ENCODE measurements at places on chromosomes 16 and 17.
A peak's percentile ranks its signal among the peaks of the same experiment; 100 is the strongest.

DNA sequence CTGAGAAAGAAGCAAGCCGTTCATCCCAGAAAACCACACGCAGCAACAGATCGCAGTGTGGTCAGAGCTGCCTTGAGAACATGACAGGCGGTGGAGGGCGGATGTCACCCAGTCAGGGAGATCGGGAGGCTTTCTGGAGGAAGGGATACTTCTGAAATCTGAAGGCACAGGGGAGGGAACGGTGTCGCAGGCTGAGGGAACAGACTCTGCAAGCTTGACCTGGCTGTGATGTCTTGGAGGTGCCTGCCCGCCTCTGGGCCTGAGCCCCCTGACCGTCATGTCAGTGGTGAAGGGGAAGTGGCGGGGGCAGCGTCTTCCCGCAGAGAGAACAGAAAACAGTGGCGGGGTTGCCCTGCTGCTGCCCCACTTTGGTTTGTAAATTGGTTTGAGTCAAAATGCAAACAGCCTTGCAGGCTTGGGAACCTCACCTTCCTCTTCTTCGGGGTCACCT lies 8.1 kb upstream of the ATP2A3 start:
- DNase-seq = peak; percentile 58

- DNase-seq = no peak
Observed at GRCh38 chr16:88293097-88293496, 89.7 kb upstream of the ZNF469 start.

DNA sequence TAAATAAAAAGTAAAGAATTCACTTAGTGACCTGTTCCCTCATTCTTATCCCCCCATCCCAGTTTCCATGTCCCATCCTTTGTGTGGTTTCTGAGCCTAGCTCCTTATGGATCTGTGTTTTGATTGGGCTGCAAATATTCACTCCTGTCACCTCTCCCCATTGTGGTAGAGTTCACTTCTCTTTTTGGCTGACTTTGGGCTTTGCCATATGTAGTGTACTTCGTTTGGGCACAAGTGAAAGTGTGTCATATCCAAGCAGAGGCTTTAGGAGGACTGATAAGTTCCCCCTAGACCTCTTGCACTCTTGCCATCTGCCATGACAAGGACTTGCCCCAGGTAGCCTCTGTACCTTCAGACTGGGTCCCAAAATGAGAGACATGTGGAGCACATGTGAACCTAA lies 13.0 kb upstream of the DHRS7B start:
- DNase-seq = no peak

GRCh38 chr17:15154618-15155017 lies 110.5 kb downstream of the PMP22 start:
- no peak for DNase-seq

DNA sequence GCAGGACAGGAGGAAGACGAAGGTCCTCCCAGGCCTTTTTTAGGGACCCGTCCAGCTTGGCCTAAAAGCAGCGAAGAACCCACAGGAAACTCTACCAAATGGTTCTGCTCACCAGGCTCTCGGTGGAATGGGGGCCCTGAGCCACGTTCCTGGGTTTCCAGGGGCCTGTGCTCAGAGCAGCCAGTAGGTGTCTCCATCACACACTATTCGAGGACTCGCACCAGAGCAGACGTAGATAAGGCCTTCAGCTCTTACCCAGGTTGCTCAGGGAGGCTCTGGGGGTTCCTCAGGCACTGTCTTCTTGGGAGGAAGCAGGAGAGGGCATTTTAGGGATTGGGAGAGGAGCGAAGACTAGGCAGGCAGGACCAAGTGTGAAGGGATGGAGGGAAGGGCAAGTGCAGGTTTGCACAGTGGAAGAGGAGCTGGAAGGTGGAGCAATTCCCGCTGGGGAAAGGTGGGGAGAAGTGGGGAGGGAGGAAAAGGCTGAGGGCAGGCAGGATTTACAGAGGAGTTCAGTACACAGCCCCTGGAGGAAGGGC lies 157.1 kb downstream of the RGS9 start:
- DNase-seq = peak; percentile 36

DNA sequence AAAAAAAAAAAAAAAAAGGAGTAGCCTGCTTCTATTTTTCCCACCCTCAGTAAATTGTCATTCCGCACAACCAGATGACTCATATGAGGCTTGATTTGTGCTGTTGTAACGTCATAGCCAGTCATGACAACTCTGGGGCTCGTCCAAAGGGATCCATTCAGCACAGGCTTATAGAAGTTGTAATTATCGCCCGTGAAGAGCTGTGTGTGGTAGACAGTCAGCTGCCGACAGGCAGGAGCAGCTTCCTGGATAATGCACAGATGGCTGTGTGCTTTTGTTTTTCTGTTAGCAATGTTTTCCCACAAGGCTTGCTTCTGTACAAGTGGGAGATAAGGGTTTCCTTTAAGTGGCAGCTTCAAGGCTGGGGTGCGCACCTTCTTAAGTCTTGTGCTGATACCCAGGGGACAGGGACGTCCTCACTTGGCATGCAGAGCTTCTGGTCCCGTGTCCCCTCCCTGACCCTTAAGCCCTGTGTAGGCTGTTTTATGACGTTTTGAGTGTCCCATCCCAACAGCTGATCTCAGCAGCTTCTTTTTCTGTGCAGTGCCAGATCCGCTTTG lies 26.0 kb downstream of the SNX29 start:
- no peak for DNase-seq

GRCh38 chr16:57348327-57348726 lies 10.3 kb upstream of the CCL22 start:
- DNase-seq = no peak

DNA sequence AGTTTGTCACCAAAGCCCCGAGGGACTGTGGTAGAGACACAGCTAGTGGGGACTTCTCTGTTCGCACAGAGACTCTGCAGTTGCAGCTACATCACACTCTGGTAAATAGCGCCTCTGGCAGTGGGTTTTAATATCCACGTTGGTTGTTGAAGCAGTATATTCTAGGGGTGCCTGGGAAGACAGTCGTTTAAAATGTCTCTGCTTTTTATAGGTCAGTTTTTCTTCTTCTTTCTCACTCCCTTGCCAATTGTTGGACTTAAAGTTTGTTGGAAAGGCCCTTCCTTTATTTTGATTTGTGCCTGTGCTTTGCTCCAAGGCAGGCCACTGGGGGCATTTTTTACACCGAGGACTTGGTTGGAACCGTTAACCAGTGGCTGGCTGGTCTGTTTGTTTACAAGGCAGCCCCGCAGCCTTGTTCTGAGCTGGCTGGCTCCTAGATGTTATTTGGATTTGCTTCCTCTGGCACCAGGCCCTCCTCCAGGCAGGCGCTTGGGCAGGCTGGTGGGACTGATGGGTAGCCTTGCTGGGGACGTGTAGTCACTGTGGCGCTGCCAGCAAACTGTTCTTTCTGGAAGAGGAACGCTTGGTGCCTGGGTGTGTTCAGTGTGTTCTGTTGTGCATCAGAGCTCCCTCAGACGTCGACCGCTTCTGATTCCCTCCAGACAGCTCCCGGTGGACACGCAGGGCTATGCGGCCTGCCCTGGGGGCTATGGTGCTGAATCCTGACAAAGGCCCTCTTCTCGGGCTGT lies 218.2 kb upstream of the CHMP6 start:
- DNase-seq = no peak

GRCh38 chr16:27315333-27316037 lies 1.7 kb downstream of the IL4R start:
- peak; percentile 52 for DNase-seq

GRCh38 chr16:67917140-67917851 lies 14.4 kb downstream of the CTRL start:
- no peak for DNase-seq

- DNase-seq = no peak
Observed at GRCh38 chr17:70804161-70804560, 634.8 kb downstream of the KCNJ2 start.

GRCh38 chr16:3088450-3088849 lies 10.6 kb downstream of the ZSCAN10 start:
- no peak for DNase-seq

GRCh38 chr17:29357821-29358232 lies 32.3 kb upstream of the TAOK1 start:
- no peak for DNase-seq

DNA sequence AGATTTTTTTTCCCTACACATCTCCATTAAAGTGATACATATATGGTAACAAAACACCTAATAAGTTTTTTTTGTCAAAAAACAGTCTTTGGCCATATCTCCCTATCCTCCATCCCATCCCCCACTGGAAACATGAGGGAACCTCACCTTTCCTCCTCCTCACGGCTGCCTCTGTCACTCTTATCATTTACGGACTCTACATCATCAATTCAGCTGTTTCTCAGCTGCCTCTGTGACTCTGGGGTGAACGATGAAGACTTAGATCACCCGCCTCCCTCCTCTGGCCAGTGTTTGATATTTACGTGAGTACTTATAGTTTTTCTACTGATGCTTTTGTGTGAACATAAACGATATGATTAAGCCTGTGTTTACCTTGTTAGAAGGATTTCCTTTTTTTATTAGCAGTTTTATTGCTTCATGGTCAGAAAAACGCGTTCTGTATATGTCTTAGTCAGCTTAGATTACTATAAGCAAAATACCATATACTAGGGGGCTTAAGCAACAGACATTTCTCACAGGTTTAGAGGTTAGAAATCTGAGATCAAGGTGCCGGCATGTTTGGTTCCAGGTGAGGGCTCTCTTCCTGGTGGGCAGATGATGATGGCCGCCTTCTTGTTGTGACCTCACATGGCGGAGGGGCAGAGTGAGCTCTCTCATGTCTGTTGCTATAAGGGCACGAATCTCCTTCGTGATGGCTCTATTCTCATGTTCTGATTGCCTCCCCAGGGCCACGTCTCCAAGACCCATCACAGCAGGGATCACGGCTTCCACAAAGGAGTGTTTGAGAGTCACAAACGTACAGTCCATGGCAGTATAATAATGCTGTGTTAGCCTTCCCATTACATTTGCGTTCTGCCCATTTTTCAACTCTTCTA lies 32.1 kb downstream of the DNAH17 start:
- no peak for DNase-seq

- DNase-seq = no peak
Observed at GRCh38 chr16:3534126-3534525, 33.3 kb downstream of the CLUAP1 start.

DNA sequence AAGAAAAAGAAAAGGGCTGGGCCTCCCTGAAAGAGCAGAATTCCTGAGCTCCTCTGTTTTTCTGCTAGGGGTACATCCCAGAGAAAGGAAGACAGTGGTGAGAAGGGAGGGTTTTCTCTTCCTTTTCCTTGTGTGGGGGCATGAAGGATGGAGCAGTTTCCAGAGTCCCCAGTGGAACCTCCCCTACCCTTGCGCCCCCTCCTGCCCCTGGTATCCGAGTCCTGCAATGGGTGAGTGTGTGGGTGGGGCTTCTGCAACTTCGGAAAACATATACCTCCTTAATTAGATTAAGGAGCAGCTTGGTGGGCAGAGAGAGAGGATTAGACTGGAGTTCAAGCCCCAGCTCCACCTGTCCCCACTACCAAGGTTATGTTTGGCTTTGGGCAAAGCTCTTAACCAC lies 5.4 kb upstream of the GIP start:
- DNase-seq = no peak

DNA sequence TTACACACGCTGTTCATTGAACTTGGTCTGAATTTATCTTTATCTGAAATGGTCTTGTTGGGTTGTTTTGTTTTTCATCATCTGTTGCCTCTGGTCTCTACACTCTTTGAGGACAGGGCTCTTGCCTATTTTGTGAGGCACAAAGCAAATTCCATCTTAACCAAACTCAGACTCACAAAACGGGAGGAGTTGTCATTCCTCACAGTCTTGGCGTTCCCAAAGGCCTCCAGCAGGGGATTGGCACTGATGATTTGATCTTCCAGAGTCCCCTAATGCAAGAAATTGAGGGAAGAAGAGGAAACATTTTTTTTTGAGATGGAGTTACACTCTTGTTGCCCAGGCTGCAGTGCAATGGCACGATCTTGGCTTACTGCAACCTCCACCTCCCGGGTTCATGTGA lies 8.7 kb downstream of the MYH3 start:
- no peak for DNase-seq

DNA sequence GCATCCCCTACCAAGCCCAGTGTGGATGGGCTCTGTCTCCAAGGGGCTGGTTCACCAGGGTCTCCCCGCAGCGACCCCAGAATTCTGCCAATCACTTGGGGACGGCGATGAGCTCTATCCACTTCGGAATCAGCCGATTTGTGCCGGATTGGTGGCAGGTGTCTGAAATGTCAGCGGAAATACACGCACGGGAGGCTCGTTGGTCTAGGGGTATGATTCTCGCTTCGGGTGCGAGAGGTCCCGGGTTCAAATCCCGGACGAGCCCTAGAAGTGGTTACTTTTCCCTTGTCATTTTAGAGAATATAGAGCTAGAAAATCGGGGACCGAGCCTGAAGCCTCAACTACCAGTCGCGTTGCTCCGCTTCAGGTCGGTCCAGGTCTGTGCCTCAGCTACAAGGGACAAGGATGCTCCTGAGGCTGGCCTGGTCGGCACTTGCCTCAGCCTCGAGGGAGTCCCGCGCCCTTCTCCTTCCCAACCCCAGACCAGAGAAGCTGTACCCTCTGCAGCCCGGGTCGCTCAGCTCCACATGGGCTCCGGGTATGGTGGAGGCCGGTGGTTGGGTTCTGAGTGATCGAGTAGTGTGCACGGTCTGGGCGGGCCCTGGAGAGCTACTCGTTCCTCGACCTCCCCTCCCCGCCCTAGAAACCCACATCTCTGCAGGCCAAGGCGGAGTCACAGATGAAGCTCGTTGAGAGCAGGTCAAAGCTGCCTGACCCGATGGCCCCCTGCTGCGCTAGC lies 16.0 kb upstream of the OR1F1 start:
- no peak for DNase-seq

DNA sequence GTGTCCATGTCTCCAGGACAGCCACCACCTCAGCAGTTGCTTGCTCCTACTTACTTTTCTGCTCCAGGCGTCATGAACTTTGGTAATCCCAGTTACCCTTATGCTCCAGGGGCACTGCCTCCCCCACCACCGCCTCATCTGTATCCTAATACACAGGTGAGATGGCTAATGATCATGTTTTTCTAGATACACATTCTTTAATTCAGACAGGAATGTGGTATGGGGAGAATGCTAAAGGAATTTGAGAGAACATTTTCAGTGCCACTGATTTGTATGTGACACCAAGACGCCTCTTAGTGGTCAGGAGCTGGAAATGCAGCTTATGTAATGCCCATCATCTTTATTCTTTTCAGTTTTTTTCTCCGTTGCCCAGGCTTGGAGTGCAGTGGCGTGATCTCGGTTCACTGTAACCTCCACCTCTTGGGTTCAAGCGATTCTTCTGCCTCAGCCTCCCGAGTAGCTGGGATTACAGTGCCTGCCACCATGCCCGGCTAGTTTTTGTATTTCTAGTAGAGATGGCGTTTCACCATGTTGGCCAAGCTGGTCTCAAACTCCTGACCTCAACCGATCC lies 8.9 kb upstream of the RAPGEFL1 start:
- DNase-seq = peak; percentile 74

- peak; percentile 79 for DNase-seq
Observed at GRCh38 chr17:64411999-64412771, 21.5 kb upstream of the PECAM1 start.

DNA sequence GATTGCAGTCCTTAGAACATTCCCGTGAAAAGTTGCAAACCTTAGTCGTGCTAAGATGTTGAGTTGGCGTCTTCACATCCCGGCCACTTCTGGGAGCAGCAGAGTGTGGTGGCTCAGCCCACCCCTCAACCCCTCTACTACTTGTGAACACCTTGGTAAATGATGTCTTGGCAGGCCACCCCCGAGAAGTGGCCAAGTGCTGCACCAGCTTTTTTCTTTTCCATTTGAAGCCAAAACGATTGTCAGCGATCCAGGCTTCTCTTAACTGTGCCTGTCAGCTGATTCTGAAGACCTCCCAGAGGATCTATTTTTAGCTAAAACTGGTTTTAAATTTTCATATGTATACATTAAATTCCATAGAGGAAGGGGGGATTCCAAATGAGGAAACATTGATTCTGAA lies 247.5 kb downstream of the CDH13 start:
- no peak for DNase-seq
